H1 (cell line): ENCODE measurements at places on chromosomes 3 and 15. TPM values are rescaled to one million over a fixed set of nuclear protein-coding genes. Genes with fewer than 3 reads are reported as not detected.

GRCh38 chr15:64008177-64008576 is 38.1 kb downstream of the DAPK2 start:
- no peak for DNase-seq

DNA sequence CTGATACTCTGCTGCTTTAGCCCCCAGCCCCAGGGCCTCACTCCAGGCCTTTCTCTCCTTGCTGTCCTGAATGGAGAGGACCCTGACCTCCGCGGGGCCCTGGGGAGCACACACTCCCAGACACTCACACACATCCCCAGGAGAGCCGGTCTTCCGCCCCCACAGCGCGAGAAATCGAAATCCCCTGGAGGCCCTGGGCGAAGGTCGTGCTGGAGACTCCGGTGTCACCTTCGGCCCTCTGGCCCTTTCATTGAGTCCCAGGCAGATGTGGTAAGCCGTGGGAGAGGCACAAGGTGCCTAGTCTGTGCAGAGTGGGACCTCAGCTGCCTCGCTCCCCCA is 848 bp upstream of the GOLGA8B start:
- no peak for DNase-seq

GRCh38 chr3:148943506-148944205 is 47.7 kb upstream of the GYG1 start:
- no peak for DNase-seq

- DNase-seq = peak; percentile 23
These were observed 51.1 kb downstream of the CGNL1 start for GRCh38 chr15:57427367-57427821.

GRCh38 chr3:43906849-43907507 is 216.2 kb downstream of the ABHD5 start:
- DNase-seq = no peak

GRCh38 chr3:42892169-42892568 is 13.8 kb upstream of the ZNF662 start:
- DNase-seq = no peak

DNA sequence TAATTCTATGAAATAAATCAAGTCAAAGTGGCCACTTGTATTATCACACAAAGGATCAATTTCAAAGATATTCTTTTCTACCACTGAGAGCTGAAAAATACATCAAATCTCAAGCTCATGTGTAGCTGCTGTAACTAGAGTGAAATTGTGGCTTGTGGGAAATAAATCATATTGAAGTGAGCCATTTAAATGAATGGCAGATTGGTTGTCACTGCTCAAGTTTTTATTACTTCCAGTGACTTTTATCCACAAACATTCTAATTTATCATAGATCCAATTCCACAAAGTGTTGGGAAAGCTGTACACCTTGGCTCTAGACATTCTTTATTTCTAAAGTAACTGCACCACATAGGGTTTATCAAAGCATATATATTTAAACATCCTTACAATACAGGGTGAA is 285.4 kb downstream of the CNTN3 start:
- no peak for DNase-seq

GRCh38 chr15:55791551-55792400 is 48.8 kb upstream of the PRTG start:
- DNase-seq = no peak

GRCh38 chr3:165464736-165465135 is 268.6 kb upstream of the SLITRK3 start:
- DNase-seq = no peak

- no peak for DNase-seq
These were observed 96.4 kb upstream of the IL12A start for GRCh38 chr3:159892171-159892795.

- DNase-seq = no peak
These were observed 29.3 kb upstream of the ST3GAL6 start for GRCh38 chr3:98733812-98734281.

DNA sequence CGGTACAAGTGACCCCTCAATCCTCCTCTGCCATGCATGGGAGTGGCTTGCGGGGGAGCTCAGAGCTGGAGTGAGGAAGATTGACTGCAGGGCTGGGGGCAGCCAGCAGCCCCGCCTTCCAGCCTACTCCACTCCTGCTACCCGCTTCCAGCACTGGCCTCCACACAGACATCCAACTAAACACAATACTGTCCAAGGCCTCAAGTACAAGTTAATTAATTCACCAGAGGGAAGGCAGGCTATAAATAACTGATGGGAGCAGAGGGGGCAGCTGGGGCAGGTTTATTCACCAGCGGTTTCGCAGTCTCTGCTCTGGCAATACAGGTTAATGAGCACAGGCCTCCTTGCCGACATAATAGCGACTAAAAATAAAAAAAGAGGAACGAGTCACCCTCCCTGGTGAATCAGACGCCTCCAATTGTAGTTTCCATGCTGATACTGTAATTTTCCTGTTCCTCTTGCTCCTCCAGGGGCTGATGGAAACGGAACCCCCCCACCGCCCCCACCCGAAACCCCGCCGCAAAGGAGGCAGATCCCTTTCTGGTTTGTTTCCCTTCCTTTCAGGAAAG is 166.4 kb upstream of the TLE3 start:
- DNase-seq = no peak

GRCh38 chr15:101206176-101206591 is 45.7 kb downstream of the CHSY1 start:
- DNase-seq = no peak

GRCh38 chr15:98422130-98422478 is 226.2 kb upstream of the IGF1R start:
- no peak for DNase-seq

DNA sequence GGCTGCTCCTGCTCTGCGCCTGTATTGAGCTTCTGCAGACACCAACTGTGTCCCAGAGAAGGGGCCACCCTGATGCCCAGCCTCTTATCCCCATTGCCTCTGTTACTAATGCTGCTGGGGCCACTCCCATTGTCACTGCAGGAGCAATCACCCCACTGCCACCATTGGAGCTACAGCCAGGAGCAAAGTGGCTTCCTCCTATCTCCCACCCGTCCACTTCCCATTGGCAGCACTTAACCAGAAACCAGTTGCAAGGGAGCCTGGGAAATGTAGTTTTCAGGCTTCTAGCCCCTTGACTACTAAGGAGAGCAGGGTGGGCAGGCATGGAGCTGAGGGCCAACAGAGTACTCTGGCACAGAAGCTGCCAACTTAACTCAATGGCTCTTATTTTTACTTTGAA is 55.9 kb upstream of the KLF13 start:
- DNase-seq = no peak

DNA sequence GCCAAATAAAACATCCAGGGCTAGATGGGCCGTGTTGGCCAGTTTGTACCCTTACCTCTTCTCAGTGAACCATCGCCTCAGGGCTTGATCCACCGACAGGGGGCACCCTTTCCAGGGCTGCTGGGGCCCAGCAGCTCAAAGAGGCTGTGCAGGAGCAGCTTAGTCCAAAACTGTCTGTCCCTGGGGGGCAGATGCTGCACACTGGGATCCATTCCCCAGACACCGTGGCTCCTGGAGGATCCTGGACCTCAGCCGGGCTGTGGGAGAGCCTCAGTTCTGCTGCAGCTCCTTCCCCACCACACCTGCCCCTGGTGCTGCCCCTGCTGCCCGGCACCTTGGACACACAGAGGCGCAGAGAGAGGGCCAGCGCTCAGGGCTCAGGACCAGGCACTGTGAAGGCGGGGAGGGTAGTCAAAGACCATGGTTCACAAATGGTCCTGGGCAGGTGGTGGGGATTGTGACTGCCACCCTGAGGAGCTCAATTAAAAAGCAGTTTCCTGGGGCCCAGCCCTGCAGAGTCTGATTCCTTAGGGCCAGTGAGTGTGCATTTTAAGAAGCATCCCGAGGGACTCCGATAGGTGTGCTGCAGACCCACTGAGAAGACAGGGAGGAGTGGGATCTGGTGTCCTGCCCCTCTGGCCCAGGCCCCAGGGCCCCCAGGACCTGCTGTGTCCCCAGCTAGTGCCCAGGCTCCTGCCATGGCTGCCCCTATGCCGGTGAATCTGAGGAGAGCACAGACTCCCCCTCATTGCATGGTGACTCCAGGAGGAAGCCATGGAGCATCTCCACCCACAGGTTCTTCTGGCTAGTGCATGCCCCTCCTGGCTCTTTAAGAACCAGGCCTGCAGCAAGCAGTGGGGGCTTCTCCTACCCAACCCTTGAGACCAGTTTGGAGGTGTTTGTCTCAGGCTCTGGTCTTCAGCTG is 86.5 kb upstream of the PRR20G start:
- DNase-seq = no peak

- no peak for DNase-seq
These were observed 82.2 kb downstream of the C3orf70 start for GRCh38 chr3:185070491-185071286.

DNA sequence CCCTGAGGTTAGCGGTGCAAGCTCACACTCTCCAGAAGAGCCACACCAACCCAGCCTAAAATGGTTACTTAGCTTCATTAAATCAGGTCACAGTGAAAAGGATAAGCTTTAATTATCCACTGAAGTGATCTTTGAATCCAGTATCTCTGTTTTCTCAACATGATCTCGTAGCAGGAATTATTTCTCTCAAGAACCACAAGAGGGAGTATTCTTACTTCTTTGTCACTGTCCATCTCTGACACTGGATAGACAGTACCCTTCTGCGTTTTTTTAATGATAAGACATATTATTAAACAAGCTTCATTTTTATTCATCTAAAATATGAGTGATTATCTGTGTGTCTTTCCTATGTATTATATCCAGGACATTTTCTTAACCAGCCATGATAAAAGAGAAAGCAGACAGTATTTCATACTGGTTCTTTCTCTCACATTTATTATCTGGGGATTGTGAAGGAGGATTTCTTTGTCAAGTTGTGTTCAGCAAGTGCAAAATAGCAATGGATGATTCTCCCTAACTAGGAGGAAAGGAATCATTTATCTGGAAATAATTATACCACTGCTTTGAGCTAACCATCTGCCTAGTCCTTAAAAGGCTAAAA is 105.4 kb upstream of the CCDC54 start:
- DNase-seq = no peak

DNA sequence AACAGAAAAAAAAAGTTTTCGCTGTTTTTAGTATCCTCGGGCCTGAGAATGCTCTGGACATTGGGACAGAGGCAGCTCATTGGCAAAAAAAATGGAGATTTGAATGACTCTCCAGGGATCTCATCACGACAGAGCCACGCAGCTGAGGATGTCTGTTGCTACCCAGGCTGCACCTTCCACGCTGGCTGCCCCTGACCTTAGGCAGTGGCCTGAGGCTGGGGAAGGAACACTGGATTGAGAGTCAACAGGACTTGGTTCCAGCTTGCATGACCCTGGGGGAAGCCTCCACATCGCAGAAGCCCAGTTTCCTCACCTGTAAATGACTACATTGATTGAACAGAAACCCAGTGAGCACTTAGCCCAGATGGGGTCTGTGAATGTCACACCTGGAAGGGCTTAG is 8.7 kb upstream of the ACSBG1 start:
- no peak for DNase-seq

DNA sequence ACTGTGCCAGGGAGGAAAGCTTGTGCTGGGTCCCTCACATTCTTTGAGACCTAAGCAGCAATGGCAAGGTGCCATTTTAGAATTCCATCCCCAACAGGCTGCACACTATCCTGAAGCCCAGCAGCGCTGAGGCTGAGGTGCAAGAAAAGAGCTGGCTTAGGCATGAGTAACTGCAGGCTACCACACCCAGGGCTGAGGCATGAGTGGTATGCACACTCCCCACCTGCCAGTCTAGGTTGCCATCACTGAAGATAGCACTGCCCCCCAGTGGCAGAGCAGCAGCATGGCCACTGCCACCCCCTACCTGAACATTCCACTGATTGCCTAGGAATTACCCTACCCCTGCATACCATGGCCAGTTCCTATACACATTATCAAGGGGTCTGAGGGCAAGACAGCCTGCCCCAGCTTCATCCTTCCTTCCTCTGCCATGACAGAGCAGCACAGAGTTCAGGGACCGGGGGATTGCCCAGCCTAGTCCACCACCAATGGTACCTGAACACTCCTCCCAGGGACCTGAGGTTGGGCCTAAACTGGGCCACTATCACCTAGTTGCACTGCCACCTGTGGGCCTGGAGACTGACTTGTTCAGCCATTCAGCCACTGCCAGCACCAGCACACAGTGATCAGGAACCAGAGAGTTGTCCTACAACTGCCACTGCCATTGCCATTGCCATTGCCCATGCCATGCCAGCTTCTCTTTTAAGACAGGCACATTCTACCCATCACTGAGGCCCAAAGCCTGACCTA is 129.8 kb downstream of the SATB1 start:
- DNase-seq = peak; percentile 89

DNA sequence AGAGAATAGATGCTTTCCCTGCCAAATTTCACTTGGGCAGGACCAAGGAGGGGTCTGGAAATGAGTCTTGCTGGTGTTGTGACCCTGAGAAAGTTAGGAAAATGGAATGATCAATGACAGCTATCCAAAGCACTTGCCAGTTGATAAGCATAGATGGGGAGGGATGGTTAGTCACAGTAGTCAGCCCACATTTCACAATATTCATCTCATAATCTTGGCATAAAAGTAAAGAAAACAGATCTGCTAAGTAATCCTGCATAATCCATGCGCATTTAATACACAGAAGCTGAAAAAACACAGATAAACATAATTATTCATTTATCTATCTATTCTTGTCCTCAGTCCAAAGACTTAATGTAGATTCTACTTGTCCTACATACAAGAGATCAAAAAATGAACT is 184.1 kb downstream of the ZIC4 start:
- no peak for DNase-seq

DNA sequence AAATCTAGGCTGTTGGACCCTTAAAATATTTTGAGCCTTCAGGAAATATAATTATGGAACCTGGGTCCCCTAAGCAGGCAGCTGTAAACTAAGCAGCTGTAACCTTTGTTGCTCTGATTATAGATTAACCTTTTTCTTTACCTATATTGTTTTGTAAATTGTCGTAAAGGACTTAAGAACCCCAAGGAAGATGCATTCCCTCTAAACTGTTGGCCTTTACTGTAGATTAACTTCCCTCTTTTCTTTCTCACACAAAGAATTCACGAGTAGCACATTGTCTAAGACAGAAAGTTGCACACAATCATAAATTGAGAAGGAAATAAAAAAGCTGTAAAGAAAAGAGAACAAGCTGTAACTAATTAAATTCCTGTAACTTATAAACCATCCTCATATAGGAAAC is 877.3 kb downstream of the ROBO2 start:
- DNase-seq = no peak

GRCh38 chr15:67777071-67777470 is 48.2 kb upstream of the SKOR1 start:
- no peak for DNase-seq

The PIGBOS1 gene
- 7.8 and 9.0 TPM in 2 replicates for total RNA-seq

The LARP6 gene
- 20.2 and 21.0 TPM in 2 replicates for total RNA-seq

The KBTBD12 gene
- total RNA-seq = 0.17 and 0.63 TPM in 2 replicates

The MASP1 gene
- 2.7 and 3.2 TPM in 2 replicates for total RNA-seq

The ACTC1 gene
- 86.2 and 90.0 TPM in 2 replicates for total RNA-seq

The CYP1A2 gene
- not detected in 2 replicates for total RNA-seq

The TRANK1 gene
- total RNA-seq = 8.8 TPM in 2 replicates

The CRABP1 gene
- 385 and 388 TPM in 2 replicates for total RNA-seq
